Ecto neural progenitor cell (in vitro differentiated cells): ENCODE measurements at places on chromosomes 6 and 20.

- DNase-seq, result no peak
Observed at GRCh38 chr6:84685983-84686584, 78.3 kb downstream of the TBX18 start.

GRCh38 chr6:28867086-28867409 lies 56.7 kb downstream of the TRIM27 start:
- DNase-seq, result no peak

DNA sequence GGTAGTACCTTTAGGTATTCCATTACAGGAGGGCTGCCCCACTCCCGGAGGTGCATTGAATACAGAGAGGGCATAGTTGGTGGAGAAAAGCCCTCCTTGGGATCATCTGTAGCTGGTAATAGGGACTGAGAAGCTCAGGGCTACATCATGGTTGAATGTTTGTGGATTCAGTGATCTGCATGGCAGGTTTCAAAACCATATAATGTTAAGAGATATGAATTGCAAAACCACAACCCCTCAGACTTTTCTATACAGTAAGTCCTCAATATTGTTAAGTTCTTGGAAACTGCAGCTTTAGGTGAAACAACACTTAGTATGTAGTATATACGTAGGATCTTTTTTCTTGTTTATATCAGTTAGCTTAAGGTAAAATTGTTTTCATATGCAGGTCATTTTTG lies 11.3 kb downstream of the TULP4 start:
- no peak for DNase-seq

DNA sequence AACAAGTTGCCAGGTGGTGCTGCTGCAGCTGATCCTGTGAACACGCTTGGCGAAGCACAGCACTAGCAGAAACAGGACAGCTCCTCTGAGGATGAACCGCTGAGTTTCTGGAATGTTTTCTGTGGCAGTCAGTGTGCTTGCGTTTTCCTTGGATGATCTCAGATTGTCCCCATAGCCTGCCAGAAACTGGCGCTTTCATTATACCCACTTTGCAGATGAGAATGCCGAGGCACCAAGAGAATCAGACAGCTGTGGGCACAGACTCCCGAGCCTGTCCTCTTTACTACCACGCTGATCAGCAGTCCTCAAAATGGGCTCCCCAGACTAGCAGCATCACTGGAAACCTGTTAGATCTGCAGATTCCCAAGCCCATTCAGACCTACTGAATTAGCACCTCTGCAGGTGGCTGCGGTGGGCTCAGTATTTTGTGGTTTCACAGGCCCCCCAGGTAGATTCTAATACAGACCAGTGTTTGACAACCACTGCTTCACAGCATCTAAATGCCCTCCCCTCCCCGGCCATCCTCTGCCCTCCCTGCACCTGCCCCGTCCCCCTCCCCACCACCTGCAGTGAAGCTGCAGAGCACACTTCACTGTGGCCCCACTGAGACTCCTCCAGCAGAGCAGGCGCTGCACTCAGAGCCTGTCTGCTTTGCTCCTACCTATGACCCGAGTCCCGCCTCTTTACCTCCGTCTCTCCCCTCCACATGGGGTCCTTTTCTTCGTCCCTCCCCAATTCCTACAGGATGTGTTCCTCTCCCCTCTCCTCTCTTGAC lies 29.6 kb downstream of the SPATA2 start:
- no peak for DNase-seq

- DNase-seq, result no peak
Observed at GRCh38 chr20:41151134-41151869, 14.0 kb downstream of the PLCG1 start.

DNA sequence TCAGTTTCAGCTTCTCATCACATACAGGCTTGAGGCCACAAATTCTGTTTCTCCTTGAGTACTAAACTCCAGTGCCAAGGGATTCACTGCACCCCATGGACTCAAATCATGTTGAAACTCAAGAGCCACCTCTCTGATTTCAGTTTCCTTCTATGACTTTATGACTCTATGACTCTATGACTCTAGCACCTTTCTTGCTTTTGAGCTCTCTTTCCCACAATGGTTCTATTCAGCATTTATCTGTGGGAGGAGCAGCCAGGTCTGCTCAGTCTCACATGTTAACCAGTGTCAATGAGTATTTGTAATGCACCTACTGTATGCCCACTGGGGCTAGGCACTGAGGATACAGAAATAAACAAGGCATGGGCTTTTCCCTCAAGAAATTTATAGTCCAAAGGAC lies 14.6 kb upstream of the SLC22A2 start:
- DNase-seq, result no peak

DNA sequence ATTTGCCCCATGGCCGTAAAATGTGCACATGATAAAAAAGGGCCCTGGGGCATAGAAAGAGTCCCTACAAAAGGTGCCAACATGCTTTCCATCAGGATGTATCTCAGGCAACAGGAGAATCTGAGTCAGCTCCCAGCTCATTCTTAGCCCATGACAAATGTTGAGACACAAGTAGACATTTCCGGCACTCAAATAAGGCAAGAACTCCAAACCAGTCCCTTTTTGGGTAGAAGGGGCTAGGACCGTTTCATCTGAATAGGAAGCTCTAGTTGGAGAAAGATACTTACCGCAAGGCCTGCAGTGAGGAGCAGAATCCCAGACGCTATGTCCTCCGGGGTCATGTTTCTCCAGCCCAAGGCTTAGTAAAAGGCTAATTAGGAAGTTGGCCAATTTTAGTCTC lies 261.0 kb upstream of the RIN2 start:
- DNase-seq, result no peak

DNA sequence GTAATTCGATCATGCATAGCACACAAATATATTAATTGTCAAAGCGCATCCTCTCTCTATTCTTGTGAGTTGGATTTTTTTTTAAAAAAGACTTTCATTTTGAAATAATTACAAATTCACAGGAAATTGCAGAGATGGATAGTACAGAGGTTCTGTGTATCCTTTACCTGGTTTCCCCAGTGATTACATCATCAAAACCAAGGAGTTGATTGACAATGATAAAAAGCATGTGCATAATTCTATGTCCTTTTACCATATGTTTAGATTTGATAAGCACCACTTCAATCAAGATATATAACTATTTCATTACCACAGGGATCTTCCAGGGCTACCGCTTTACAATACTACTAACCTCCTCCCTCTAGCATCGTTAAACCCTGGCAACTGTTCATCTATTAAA lies 40.2 kb downstream of the CCN2 start:
- no peak for DNase-seq

DNA sequence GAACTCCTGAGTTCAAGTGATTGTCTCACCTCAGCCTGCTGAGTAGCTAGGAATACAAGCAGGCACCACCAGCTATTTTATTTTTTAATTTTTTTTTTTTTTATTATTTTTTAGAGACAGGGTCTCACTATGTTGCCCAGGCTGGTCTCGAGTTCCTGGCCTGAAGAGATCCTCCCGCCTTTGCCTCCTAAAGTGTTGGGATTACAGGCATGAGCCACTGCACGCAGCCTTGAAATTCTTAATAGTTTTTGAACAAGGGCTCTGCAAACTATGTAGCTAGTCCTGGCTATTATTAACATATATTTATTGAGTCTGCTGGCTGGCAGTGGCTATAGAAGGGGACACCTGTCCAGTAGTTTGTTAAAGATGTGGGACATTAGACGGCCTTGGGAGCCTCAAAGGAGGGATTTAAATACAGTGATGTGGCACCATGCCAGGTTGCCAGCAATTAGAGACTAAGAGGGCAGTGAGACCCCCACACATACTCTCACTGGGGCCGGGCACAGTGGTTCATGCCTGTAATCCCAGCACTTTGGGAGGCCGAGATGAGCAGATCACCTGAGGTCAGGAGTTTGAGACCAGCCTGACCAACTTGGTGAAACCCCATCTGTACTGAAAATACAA lies 21.1 kb upstream of the TAF8 start:
- no peak for DNase-seq

DNA sequence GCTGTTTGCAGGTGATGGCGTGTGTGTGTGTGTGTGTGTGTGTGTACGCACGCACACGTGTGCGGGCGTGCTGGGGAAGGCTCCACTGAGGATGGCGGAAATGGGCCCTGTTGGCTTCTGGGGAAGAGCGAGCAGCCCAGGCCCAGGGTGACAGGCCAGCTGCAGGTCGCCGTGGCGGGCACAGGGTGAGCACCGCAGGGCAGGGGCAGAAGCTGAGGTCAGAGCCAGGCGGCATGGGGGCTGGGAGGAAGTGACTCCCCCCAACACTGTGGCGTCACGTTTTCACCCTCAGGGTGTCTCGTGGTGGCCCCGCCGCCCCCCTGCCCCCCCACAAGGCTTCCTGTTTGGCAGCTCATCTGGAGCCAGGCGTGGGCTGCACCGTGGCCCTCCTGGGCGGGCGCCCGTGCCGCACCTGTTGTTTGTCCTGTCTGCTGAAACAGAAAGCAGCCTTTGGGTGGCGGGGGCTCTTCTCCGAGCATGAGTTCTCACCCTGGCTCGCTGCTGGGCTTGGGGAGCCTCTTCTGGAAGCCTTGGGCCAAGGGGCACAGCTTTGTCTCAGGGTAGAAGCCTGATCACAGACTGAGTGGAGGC lies 7.1 kb downstream of the RBM38 start:
- no peak for DNase-seq

GRCh38 chr20:46253391-46253790 lies 54.9 kb downstream of the CDH22 start:
- DNase-seq, result no peak

- DNase-seq, result no peak
Observed at GRCh38 chr6:12570461-12571030, 146.0 kb upstream of the PHACTR1 start.

DNA sequence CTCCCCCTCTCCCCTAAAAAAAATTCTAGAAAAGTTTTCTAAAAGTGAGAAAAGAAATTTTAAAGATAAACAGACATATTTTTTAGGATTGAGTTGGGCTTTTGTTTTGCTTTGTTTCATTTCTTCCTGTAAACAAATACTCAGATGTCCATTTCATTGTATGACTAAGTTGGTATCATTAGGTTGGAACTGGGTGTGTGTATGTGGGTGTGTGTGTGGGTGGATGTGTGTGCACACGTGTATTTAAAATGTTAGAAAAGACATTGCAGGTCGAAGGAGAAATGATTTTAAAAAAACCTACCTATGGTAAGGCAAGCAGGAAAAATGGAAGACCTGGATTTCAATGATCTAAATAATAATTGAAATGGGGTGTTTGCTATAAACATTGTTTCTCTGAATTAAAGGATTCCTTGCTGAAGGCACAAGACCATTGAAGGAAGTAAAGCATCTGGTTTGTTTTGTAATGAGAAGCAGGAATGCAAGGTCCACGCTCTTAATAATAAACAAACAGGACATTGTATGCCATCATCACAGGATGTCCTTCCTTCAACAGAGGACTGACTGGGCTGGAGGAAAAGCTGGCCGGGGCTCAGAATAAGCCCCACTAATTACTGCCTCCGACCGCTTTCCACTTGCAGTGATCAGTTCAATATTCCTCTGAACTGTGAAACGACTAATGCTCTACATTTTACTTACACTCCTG lies 996 bp upstream of the PRDM1 start:
- no peak for DNase-seq

GRCh38 chr6:3281631-3282475 lies 23.1 kb downstream of the PSMG4 start:
- no peak for DNase-seq

DNA sequence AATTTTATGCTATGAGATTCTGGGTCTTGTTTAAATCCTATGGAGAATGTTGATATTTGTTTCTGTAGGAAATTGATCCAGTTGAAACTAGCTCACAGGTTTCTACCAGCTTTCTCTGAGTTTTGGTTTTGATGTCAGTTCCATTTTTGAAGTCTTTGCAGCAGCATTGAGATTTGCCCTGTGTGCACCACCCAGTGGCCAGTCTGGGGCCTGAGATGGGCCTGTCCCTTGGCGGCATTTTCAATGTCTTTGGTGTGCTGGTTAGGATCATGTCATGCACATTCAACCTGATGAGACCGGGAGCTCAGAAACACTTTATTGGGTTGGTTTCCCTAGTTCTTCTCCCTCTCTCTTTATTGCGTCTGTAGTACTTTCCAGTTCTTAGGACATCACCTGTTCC lies 395.2 kb upstream of the MAP3K7 start:
- DNase-seq, result no peak

DNA sequence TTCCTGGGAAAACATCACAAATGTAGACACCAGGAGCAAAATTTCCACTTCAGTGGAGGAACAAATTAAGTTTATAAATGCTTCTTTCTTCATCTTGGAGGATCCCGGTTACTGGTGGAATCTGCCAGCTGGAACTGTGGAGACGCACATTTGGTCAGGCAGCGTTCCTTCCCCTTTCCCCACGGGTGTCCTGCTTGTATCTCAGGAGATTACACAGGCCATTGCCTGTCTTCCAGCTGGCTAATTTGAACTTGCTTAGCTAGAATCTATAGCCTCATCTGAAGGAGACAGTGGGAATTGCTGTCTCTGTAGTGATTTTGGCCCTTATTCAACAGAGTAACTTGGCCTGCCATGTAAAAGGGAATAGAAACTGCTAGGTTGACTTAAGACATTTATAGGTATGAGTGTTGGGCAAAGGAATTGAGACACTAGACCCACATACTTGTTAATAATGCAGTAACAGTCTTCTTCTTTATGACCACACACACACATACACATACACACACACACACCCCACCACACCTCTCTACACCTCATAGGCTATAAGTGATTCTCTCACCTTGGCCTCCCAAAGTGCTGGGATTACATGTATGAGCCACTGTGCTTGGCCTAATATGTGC lies 34.4 kb downstream of the TSBP1 start:
- DNase-seq, result no peak

DNA sequence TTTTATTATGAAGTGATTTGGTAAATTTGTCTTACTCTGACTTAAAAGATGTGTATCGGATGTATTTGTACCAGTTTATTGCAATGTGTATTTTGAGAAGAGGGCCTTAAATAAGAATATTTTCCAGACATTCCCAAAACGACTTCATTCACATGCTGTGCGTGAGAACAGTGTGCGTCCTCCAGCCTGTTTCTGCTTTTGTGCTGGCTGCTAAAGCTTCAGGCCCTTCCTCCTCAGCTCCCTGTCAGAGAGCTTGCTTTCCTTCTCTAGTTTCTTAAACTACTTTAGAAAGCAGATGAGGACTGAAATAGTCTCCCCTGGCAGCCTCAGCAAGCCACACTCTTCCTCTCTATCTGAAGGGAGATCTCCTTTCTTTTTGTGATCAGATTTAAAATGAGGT lies 157.8 kb downstream of the SAMD5 start:
- no peak for DNase-seq

DNA sequence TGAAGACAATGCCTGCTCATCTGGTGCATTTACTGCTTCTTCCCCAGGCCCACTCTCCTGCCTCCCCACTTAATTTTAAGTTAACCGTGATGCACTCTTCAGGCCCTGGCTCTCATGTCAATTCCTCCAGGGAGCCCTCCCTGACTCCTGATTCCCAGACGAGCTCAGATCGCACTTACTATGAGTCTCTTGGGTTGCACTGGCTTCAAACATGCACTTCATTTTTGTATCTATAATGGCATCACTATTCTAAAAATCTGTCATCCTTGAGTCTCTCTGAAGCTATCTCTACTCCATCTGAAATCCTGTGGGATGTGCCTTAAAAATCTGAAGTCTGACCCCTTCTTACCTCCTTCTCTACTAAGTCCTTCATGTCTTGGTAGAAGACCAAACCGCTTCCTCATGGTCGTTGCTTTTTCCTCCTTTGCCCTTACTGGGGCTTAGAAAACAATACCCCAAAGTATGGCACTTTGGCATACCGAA lies 24.7 kb downstream of the COX4I2 start:
- no peak for DNase-seq

- no peak for DNase-seq
Observed at GRCh38 chr6:152184917-152185574, 377.6 kb downstream of the ESR1 start.
